ENCODE measurements at places on chromosomes 4 and X. TPM values are rescaled to one million over a fixed set of nuclear protein-coding genes. Genes with fewer than 3 reads are reported as not detected.

DNA sequence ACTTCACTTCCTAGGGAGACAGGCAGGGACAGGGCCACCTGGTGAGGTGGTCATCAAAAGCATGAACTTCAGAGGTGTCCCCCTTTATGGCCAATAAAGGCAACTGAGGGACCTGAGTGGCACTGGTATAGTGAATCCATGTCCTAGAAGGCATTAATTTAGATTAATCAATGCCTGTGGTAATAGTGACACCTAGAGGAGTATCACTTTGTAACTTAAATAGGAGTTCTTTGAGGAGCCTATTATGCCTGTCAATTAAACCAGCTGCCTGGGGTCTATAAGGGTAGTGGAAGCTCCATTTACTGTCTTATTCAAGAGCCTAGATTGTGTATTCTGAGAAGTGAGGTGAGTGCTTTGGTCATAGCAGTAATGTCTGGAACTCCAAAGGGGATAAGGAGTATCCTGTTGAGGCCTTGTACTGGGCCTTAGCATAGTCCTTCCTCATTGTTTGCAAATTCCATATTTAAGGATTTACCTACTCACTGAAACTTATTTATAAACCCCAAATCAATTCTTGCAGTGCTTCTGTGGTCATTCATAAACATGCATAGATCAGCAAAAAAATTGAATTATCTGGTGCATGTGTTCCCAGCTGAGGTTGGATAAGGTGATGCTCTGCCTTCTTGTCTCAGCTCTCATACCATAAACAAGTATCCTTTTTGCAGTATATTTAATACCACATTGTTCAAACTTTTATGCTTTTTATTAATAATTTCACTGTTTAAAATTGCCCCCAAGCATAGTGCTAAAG is 213.8 kb upstream of the RADX start:
- no peak for DNase-seq

Gene ARHGAP4
- total RNA-seq, result 12.7 TPM

DNA sequence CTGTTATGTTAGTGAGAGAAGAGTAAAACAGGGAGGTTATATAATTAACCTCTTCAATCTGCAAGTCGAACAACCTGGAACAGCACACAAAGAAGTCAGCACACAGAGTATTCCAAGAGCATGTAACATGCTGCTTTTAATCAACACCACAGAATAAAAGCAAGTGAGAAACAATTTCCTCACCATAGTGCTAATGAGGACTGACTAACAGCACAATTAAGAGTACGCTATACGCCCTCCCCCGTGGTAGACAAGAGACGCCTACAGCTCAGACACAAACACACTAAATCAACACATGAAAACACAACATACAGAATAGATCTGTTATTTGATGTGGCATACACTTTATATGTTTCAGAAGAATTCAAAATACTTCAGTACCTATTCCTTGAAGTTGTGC is 103.0 kb downstream of the PPP3CA start:
- DNase-seq, result no peak

Gene NR3C2
- 2.5 TPM for total RNA-seq

Gene ERVMER34-1
- 3.5 TPM for total RNA-seq

DNA sequence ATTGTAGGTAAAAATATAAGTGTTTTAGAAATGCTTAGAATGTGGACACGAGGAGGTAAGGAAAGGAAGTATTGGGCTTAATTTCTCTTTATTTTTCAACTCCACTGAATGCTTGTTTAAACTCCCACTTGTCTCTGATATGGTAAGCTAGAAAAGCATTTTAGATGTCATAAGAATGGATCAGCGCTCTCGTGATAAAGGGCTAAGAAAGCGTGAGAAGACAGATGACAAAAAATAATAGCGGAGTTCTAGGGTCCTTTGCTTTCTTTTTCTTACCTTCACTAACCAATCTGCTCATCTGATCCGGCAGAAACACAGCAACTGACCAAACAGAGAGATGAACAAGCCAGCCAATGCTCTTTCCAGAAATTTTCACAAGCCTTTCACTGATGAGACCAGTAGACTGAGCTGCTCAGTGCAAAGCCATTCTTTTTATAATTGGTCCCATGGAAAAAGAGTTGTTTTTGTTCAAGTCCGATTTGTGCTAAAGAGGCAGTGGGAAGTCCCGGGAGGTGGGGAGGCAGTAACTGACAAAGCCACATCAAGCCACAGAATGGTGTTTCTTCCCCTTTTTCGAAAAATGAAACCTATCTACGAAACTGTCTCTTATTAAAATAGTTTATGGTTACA is at the start of gene TASL:
Gene TASL (minus strand): TSS at position 405 of the 630 bp plus-strand sequence. CDS start 17,411 bp downstream, outside the sequence.
- DNase-seq, result no peak

- no peak for DNase-seq
These were observed 40.4 kb upstream of the PDLIM5 start for GRCh38 chr4:94411296-94411695.

GRCh38 chr4:10619220-10619619 is 65.3 kb downstream of the CLNK start:
- DNase-seq, result no peak

Gene ZRSR2
- 6.0 TPM for total RNA-seq

DNA sequence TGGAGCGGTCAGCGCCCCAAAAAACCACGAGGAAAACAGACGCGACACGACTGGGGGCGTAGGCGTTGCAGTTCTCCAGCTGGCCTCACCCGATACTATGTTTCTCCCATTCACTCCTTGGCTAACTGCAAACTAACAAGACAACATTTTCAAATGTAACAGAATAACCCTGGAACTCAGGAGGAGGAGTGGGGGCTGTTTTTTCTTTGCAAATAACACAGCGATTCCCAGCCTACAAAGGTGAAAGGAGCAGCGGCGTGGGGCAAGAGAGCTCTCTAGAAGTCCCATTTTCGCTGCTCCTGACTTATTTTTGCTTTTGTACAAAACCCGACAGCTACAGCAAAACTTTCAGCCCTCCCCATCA is 1.6 kb downstream of the SOX3 start:
- no peak for DNase-seq

Gene CEP44
- 13.6 TPM for total RNA-seq

- no peak for DNase-seq
These were observed 48.2 kb upstream of the UXT start for GRCh38 chrX:47707031-47707780.

- DNase-seq, result no peak
These were observed 17.1 kb downstream of the ACSL1 start for GRCh38 chr4:184808713-184809050.
